Ammon's horn (tissue), 1 donor: ENCODE measurements at places on chromosomes 2 and 18.

DNA sequence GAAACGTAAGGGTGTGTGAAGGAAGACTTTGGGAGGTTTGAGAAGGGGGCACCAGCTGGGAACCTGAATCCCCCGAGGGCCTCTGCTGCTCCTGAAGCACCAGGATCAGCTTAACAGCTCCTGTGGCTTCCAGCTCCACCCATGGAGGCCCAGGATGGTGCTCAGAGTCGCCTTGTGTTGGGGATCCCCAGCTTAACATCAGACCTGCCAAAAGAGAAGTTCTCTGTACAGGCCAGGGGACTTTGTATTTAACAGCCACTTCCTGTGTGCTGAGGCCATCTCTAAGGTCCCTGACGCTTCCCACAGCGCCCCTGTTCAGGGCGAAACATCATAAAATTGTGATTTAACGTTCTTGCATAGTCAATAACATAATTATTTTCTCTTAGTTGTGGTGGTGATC lies 77.5 kb downstream of the NCK2 start:
- DNase-seq = no peak

DNA sequence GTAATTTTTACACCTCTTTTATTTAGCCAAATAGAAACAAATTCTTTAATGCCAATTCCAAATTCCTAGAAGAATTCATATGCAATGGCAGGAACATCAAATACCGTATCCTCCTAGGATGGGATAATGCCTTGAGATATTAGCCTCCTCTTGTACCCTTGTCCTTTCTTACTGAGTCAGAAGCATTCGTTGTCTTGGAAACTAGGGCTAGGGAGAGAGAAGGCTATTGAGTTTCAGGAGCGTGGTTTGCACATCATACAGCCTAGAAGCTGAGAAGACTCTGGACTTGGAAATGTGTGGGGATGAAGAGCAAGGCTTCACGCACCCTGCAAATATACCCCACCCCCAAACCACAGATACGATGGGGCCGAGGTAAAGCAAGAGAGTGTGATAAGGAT lies 300.7 kb downstream of the SP3 start:
- DNase-seq = no peak

GRCh38 chr2:237431372-237431771 lies 17.4 kb upstream of the COL6A3 start:
- DNase-seq = no peak

DNA sequence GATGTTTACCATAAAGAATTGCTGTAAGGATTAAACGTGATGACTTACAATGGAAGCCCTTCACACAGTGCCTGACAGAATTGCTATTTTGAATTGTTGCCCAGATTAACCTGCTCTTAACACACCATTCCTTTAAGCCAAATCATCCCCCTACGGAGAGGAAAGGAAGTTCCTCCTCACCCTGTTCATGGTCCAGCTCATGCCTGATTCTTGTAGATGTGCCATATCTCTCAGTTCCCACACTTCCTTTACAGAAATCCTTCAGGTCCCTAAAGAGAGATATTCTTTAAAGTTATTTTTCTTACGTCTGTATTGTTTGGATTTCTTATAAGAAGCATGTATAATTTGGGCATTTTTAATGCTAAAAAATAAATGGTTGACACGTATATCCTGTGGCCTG lies 127.5 kb upstream of the DAPL1 start:
- DNase-seq = no peak

GRCh38 chr2:67633212-67633856 lies 236.2 kb downstream of the ETAA1 start:
- DNase-seq = no peak

GRCh38 chr18:10032331-10033015 lies 118.7 kb downstream of the VAPA start:
- DNase-seq = peak; percentile 29

DNA sequence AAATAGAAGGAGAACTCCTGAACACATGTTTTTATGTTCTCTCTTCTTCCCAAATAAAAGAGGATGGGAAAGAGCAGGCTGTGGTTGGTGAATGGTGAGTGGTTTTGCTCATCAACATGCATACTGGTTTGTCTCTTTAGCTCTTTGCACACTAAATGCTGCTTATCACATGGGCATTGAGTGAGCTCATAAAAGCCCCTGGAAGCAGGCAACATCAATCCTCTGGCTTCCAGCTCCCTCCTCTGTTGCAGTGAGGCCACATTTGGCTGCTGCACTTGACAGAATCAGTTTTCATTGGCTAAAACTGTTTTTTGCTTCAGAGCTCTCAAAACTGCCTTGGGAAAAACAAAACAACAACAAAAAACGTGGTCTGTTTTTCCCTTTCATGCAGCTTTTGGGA lies 1308.2 kb upstream of the NRXN1 start:
- DNase-seq = peak; percentile 17
